ENCODE measurements at places on chromosomes 12 and 14. TPM values are rescaled to one million over a fixed set of nuclear protein-coding genes. Genes with fewer than 3 reads are reported as not detected.
A peak's percentile ranks its signal among the peaks of the same experiment; 100 is the strongest.

HCAR2 gene
- total RNA-seq: 1.8 TPM

AKAP6 gene
- total RNA-seq: 2.0 TPM

RNU4-1 gene
- 7,767 TPM for total RNA-seq

AKAP3 gene
- total RNA-seq: 0.76 TPM

TSPAN9 gene
- 4.9 TPM for total RNA-seq

BHLHE41 gene
- total RNA-seq: 0.61 TPM

DNA sequence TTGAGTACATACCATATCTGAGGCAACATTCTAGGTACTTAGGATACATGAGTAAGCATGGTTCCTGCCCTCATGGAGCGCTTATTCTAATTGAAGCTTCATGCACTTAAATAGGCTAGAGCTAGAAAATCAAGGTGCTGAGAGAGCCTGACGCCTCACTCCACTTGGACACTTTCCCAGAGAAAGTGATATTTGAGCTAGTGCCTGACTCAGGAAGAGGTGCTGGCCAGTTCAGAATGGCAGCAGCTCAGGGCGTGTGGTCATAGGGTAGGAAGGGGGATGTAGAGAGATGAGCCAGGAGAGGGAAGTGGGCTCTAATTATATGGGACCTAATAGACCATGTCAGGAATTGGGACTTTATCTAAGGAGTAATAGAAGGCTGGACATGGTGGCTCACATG, 33.3 kb downstream of the TULP3 start:
- H3K27ac ChIP-seq: no peak overlapping the region
- no peak overlapping the region for H3K4me3 ChIP-seq
- no peak for DNase-seq
- peaks cover 3% of the 10 kb centered on the region for H3K36me3 ChIP-seq
- H3K27me3 ChIP-seq: no peaks in the 10 kb centered on the region
- H3K4me1 ChIP-seq: no peaks in the 10 kb centered on the region

- H3K27ac ChIP-seq: peak overlapping the region; percentile 99
- no peaks in the 10 kb centered on the region for H3K27me3 ChIP-seq
- peaks cover 29% of the 10 kb centered on the region for H3K4me1 ChIP-seq
- H3K36me3 ChIP-seq: no peaks in the 10 kb centered on the region
Observed at GRCh38 chr14:49971156-49972130, 78.6 kb downstream of the ARF6 start.

- no peaks in the 10 kb centered on the region for H3K36me3 ChIP-seq
- no peak overlapping the region for H3K27ac ChIP-seq
- no peak overlapping the region for H3K4me3 ChIP-seq
- H3K27me3 ChIP-seq: no peaks in the 10 kb centered on the region
Observed at GRCh38 chr12:107478881-107479280, 206.7 kb upstream of the PWP1 start.

GRCh38 chr14:35380794-35381193, 23.8 kb downstream of the NFKBIA start:
- H3K27me3 ChIP-seq: no peaks in the 10 kb centered on the region
- H3K36me3 ChIP-seq: no peaks in the 10 kb centered on the region
- DNase-seq: no peak

Data from thymus (tissue), 14 donors.